ENCODE measurements at places on chromosomes 12 and 14.

DNA sequence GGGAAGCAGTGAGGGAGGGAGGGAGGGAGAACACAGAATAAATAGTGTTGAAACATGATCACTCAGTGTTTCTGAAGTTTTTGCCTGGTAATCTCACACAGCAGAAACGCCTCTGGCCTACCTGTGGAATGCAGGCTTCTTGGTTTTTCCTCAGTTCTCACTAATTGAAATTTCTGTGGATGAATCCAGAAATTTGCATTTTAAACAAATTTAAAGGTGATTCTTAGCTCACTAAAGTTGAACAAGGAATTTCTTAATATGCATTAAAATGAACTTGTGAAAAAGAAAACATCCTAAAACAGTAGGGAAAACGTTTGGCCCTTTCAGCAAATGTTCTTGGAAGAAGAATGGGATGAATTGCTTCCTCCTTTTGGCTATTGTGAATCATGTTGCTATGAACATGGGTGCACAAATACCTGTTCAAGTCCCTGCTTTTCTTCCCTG lies 1.4 kb downstream of the RNASE9 start:
- DNase-seq: no peak

DNA sequence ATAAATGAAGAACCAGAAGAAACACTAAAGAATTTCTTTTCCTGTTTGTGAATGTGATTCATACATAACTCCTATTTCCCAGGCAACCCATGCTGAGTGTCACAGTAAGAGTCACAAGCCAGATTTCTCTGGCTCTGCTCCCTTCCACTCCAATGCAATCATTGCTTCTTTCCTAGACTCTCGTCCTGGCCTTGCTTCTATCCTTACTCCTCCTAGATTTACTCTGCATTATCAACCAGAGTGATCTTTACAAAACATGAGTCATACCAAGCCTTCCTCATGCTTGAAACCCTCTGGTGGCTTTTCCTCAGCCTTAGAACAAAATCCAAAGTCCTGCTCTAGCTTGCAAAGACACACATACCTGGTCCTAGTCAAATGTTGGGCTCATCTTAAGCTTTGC lies 13.3 kb downstream of the IL22 start:
- no peak for DNase-seq

GRCh38 chr14:57502586-57503254 lies 9.1 kb upstream of the CCDC198 start:
- DNase-seq: no peak

DNA sequence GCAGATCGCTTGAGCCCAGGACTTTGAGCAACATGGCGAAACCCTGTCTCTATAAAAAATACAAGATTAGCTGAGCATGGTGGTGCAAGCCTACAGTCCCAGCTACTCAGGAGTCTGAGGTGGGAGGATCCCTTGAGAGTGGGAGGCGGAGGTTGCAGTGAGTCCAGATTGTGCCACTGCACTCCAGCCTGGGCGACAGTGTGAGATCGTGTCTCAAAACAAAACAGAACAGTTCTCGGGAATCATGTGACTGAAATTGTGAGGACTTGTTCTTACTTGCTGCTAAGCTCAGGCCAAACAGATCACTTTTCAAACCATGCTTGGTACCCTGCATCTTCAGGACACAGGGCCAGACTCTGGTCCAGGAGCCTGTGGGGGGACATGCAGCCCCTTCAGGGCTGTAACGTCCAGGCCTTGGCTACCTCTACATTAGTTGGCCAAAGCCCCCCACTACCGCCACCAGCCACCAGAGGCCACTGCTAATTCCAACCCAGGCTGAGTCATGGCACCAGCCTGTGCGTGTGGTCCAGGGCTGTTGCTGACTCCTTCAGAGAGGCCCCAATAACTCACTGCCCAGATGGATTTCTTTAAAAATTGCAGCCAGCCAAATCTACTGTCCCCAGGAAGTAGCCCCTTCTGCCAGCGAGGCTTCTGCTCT lies 33.4 kb upstream of the SYNDIG1L start:
- no peak for DNase-seq

DNA sequence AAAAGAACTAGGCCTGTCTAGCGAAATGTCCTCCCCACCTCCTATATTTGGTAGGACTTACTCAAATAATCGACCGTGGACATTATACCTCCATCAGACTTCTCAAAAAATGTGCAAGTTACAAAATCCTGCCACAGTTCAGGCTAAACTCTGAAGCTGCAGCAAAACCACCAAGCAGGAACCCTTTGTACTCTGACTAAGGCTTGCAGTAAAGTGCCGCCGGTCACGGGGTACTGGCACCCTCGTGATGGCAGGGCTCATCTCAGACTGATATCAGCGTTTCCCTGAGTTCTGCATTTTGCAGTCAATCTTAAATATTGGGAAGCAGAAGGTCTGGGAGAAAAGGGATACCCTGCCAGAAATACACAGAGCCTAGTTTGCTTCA lies 17.1 kb downstream of the SLC11A2 start:
- no peak for DNase-seq

GRCh38 chr12:109595321-109595902 lies 21.8 kb downstream of the MVK start:
- DNase-seq: no peak

GRCh38 chr14:105492971-105493871 lies 2.2 kb downstream of the TEDC1 start:
- DNase-seq: no peak

DNA sequence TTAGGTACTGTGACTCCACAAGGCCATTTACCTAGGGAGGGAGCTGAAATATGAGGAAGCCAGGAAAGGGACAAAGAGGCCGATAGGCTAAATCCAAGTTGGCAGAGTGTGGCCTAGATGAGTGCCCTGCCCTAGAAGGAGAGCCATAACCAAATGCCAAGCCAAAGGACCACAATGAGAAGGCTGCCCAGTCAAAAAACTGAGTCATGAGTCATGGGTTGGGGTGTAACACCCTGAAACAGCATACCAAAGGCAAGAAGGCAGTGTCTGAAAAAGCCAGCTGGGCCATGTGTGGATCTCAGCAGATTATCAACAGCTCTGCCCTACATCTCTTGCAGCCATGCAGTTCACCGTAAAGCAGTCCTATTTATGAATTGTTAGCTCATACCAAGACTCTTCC lies 171.7 kb downstream of the PHLDA1 start:
- no peak for DNase-seq

- no peak for DNase-seq
These were observed 156.5 kb downstream of the KCNK10 start for GRCh38 chr14:88166616-88167015.

- no peak for DNase-seq
These were observed 144.2 kb upstream of the C14orf180 start for GRCh38 chr14:104435147-104436046.

- no peak for DNase-seq
These were observed 32.8 kb downstream of the RBM19 start for GRCh38 chr12:113933201-113933786.

DNA sequence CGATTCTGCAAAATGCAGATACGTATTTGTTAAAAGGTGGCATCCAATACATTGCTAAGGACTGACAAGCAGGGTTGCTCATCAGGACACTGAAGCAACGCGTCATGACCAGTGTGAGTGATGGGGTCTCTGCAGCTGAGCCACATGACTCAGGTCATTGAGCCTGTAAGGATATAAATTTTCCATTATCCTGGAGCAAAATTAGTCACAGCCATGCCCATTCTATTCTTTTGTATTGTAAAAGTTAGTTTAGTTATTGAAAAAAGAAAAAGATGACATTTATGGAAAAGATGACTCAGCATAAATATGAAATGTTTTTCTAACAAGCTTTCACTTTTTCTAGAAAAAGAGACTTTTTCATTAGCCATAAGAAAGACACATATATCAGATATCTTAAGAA lies 268.0 kb upstream of the TMEM132C start:
- DNase-seq: no peak

DNA sequence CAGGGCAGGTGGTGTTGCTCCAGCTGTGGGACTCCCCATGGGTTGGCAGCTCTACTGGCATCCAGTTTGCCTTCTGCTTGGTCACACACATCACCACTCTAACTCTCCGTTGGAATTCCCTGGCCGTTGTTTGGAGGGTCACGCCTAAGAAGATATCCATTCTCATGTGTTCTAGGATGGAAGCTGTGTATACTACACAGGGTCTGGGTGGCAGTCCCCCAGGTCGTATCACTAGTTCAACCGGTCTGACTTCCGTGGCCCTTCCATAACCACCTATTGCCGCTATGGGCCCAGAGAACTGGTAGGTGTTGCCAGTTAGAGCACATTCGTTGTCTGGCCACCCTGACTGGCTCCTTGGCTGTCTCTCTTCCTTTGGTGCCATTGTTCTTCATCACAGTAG lies 456.3 kb downstream of the TMEM121 start:
- no peak for DNase-seq

DNA sequence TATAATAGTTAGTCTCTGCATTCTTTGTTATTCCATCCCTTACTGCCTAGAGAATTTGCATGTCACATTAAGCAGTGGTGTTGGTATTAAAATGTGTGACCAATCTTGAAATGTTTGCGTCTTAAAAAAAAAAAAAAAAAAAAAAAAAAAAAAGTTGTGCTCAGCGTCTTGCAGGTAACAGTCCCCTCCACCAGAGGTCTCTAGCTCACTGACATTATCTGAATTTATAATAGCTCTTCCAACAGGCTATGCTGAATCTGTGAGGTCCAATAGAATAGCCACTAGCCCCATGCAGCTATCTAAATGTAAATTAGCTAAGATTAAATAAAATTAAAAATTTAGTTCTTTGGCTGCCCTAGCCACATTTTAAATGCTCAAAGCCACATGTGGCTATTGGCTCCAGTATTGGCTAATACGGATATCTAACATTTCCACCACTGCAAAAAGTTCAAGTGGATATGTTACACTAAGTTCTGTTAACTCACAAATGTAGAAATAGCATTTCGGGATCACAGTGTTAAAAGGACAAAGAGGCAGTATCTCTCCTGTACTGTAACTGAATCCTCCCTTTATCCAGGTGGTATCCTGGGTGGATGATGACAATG lies 28.7 kb downstream of the NKX2-8 start:
- DNase-seq: no peak

DNA sequence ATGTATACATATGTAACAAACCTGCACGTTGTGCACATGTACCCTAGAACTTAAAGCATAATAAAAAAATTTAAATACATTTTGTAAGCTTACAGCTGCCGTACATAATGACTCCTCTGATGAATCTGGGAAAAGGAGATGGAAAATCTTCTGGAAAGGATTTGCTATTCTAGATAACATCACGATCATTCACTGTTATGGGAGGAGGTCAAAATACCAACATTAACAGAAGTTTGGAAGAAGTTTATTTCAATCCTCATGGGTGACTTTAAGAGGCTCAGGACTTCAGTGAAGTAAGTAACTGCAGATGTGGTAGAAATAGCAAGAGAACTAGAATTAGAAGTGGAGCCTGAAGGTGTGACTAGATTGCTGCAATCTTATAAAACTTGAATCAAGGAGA lies 172.2 kb downstream of the SLC16A7 start:
- DNase-seq: no peak

GRCh38 chr12:57461276-57461916 lies 1.8 kb downstream of the GLI1 start:
- DNase-seq: no peak

DNA sequence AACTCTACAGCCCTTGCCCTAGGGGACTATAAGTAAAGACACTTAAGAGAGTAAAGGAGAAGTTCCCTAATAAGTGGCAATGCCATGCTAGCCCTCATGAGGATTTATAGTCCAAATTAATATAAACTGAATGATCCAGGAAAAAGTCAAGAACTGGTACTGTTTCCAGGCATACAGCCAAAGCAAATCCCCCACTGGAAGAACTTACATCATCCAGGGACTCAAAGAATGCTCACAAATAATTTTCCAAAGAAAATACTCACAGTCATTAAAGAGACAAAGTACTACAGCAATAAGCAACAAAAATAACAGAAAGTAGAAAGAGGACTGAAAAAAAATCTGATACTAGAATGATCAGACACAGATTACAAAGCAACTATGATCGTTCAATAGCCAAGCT lies 79.7 kb upstream of the RAP1B start:
- DNase-seq: no peak

DNA sequence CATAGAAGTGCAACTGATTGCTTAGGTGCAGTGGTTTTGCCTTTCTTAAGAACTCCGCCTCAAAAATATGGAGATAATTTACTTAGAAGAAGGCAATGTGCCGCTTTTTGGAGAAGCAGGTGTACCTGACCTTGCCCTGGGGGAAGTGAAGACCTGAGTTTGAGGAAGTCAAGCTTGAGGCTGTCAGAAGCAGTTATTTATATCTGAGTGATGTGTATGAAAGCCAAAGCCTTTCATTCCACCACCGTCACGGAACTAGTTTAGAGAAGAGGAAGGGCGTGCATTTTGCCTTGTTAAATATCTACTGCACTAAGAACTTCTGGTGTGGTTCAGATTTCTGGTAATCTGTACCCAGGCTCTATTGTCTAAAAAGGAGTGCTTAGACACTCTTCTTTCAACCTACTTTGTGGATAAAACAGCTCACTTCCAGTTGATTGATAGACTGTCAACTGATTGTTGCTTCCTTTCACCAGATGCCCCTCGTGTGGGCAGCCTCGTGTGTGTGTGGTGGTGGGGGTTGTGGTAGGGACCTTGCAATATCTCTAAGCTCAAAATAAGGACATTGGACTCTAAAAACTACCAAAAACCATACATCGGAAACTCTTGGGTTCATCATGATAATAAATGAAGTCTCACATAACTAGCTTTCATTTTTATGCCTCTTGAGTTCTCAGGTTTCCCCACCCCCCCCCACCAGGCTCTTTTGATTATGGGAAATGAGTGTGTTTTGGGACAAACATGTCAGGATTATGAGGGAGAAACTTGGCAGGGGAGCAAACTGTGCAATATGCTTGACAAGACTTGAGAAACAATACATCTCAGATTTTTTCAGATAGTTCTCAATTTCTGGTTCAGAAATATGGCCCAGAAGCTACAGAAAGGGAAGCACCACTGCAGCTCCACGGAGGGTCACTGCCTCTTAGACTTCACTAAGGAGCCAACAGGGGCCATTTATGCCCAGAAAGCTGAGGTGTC lies 78.6 kb downstream of the ARF6 start:
- no peak for DNase-seq

DNA sequence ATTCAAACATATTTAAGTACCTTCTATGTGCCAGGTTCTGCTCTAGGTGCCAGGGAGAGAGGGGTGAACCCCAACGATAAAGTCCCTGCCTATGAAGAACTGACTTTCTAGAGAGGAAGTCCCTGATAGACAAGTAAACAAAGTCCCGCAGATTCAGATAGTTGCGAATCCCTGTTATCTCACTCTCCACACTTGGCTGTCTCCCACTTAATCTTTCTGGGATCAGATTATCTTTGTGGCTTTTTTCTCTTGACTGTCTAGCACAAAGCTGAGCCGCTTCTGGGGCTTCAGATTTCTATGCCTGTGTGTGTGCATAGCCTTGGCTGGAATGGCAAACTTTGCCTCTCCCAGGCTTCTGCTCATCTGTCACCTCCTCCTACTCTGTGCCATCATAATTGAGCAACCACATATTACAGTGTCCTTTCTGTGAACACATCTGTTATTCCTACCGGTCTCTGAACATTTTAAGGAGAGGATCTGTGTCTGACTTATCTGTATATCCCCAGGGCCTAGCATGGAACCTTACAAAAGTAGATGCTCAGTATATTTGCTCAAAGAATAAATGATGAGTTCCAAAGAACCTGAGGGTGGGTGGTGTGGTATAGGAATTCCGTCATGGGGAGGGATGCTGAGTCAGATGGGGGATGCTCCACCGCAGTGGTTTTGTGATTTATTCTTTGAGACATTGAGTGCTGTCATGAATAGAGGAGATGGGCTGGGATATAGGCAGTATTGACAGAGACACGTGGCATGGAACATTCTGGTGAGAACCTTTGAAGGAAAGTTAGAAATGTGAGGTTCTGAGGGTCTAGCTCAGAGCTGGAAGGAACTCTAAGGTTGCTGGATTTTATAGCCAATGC lies 28.5 kb downstream of the RGS6 start:
- no peak for DNase-seq

Data from right renal cortex interstitium (tissue), 3 donors.